Stimulated activated CD4-positive, alpha-beta T cell treated with anti-CD3 and anti-CD28 coated beads, TNF-alpha, amount 100 ng/mL, for 24 hours (primary cell): ENCODE measurements at places on chromosomes 2 and 18.

DNA sequence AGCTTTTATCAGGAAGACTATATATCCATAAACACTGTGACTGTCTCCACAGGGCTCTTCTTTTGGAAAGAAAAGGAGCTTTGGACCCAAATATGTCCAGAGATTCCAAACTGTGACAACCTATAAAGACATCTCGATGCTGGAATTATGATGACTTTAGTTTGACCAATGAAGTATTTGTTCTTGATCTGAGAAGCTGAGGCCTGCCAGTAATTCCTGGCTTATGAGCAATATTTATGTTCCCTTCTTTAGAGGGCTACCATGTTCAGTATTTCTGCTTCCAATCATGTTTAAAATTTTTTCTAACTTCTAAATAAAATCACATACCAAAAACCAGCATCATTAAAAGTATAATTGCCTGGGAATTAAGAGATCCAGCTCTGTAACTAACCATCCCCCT lies 41.1 kb downstream of the FEZ2 start:
- no peak for DNase-seq

DNA sequence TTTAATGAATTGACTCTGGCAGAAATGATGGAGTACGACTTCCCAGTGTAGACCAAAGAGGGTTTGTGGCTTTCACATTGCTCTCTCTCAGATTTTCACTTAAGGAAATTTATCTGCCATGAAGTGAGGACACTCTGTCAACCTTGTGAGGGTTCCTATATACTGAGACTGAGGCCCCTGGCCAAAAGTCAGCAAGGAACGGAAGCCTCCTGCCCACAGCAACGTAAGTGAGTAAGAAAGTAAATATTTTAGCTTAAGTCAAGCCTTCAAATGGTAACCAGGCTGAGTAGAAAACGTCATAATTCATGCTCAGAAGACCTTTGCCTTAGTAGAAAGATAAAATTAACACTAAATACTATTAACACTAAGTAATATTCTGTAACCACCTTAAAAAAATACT lies 1080.5 kb upstream of the ACVR2A start:
- no peak for DNase-seq

- DNase-seq: no peak
Observed at GRCh38 chr2:205714058-205714776, 31.9 kb downstream of the NRP2 start.

DNA sequence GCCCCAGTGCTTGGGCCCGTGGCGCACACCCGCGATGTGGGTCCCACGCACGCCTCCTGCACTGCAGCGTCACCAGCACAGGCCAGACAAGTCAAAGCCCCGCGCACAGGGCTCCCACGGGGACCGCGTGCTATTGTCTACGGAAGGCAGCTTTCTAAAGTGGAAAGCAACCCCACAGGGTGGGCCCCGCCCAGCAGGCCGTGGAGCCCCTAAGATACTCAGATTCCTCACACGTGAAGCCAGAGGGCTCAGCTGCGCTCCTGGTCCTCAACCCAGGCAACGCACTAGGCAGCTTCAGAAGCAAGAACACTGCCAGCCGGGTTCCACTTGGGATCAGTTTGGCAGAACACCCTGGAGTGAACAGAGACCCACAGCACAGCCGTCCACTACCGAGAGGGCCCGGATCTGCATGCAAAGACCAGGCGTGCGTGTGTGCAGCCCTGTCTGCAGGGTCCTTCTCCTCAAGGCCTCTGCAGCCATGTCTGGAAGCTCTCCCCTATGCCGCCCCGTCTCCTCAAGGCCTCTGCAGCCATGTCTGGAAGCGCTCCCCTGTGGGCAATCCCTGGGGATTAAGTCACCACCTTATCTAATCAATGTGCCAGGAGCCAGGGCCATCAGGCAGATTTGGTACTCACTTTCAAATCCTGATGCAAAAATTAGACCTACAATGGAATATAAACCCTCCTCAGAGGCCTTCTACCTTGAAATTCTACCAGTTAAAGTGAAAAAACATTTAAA lies 231.3 kb downstream of the HDAC4 start:
- DNase-seq: no peak

GRCh38 chr2:86021396-86022378 lies 84.0 kb downstream of the POLR1A start:
- no peak for DNase-seq

DNA sequence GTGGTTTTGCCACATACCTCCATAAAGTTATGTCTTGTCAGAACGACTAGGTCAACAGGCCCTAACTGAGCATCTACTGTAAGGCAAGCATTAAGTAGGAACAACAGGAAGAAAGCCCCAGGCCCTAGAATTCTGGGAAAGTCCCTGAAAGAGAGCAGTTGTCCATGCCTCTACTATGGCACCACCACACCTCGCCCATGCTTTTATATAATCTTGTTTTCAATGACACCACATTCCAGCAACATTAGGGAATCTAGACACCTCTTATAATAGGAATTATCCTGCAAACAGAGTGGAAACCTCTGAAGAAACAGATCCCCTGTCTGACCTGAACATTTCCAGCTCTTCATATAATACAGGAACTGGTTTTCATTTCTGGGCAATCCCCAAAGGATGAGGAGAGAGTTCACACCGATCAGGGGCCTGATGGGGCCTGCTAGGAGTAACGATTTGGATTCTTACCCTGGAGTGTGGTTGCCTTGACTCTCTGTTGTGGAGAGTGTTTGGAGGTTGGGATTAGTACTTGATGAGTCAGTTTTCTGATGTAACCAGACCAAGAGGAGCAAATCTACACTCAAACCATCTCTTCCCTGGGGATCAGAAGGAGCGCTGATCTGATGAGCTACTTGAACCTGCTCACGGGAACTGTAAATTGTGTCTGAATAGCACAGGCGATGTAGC lies 31.9 kb upstream of the CEP68 start:
- DNase-seq: no peak

DNA sequence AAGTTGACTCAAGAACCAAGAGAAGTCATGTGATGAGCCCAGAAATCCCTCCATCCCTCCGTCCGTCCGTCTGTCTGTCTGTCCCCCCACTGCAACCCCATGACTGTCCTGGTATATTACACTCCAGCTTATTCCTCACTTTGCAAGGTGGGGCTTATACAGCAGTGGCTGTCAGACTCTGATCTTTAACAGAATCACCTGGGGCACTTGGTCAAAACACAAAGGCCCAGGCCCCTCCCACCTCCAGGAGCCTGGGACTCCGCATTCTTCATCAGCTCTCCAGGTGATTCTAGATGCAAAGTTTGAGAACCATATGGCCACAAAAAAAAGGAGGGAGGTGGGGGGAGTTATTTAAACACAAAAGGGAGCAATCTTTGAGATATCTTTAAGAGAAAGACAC lies 61.4 kb downstream of the MYO5B start:
- no peak for DNase-seq

DNA sequence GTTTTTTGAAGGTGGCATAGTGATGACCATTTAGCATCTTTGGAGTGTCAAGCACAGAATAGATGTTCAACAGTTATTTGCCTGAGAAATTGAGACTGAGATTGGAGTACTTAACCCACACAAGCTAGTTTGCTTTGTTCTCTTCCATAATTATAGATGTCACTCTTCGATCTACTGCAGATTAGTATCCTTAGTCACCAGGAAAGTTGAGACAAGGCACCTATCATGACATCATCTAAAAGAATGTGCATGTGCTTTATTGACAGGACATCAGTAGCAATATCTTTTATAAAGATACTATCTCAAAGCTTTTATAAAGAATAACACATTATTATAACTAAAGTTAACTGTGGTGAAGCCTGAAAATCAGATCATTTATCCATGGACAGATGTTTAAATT lies 6.4 kb downstream of the VRK2 start:
- no peak for DNase-seq

DNA sequence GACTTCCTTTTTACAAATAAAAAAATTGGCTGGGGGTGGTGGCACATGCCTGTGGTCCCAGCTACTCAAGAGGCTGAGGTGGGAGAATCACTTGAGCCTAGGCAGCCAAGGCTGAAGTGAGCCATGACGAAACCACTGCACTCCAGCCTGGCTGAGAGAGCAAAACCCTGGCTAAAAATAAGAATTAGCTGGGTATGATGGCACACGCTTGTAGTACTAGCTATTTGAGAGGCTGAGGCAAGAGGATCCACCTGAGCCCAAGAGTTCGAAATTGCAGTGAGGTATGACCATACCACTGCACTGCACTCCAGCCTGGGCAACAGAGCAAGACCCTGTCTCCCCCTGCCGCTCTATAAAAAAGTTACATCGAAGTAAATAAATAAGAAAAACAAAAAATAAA lies 33.7 kb downstream of the GFPT1 start:
- DNase-seq: no peak

DNA sequence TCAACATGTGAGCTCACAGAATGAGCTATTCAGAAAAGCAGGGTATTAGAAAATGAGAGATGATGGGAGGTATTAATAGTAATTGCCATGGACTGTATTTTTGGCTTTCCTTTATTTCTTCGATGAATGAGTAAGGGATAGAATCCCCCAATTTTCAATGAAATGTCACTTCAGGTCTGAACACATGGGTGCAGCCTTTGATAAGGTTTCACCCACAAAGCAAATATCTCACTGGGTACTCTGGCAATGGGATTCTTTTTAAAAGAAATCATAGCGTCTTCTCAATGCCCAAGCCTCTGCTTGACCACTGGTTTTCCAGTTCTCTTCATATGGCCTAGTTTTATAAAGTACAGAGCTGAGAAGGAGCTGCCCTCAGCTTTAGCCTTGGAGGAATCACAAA lies 610.5 kb upstream of the FANCL start:
- DNase-seq: no peak

DNA sequence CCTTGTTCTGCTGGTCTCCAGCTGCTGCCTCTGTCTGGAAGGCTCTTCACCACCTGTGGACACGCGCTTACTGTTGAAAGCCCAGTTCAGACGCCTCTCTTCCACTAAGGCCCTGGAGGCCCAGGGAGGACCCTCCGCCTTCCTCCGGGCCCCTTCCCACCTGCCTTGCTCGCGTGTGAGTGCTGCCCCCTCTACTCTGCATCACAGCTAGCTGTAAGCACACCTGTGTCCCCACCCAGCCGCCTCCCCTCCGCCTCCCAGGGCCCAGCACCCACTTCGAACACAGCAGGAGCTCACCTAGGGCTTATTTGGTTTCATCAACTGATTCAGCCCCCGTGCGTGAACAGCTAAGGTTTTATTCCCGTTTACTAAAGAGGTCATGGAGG lies 49.7 kb downstream of the KCNF1 start:
- no peak for DNase-seq

- no peak for DNase-seq
Observed at GRCh38 chr2:231612109-231612455, 19.4 kb downstream of the TEX44 start.

DNA sequence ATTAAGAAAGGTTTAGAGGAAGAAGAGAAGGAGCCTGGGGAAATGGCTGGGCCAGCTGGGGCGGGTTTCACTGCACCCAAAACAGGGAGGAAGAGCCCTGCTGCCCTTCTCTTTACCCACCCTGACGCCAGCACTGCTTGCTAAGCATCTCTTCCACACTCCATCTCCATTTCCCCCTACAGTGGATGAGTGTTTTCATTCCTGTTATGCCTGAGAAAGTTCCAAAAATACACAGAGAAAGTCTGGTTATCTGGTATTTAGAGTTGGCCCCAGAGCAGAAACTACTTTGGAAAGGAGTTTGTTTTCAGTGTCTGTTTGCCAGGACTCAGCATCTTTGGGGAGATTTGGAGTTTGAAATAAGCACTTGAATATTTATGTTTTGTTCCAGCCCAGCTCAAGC lies 451.0 kb downstream of the SLC4A3 start:
- DNase-seq: no peak

DNA sequence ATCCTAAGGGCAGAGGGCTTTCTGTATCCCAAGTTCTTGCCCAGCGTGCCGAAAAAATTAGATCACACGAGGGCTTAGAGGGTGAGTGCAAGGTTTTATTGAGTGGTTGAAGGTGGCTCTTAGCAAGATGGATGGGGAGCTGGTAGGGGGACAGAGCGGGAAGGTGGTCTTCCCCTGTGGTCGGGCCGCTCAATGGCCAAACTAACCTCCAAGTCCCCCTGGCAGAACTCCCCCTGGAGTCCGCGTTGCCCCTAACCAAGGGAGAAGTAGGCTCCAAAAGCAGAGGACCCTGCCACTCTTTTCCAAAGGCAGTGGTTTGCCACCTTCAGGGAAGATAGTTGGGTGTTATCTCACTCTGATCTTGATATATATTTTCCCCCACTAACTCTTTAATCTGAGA lies 63.4 kb downstream of the LYPD1 start:
- no peak for DNase-seq

- no peak for DNase-seq
Observed at GRCh38 chr2:218294430-218295022, 2.2 kb upstream of the TMBIM1 start.

GRCh38 chr18:13835202-13835601 lies 11.3 kb downstream of the MC5R start:
- no peak for DNase-seq

DNA sequence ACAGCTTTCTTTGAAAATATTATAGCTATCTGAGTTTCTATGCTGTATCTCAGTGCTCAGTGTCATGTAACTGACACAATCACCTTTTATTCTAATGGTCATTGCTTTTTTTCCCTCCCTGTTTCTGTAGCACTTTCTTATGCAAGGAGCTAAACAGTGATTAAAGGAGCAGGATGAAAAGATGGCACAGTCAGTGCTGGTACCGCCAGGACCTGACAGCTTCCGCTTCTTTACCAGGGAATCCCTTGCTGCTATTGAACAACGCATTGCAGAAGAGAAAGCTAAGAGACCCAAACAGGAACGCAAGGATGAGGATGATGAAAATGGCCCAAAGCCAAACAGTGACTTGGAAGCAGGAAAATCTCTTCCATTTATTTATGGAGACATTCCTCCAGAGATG lies 56.4 kb downstream of the SCN2A start:
- DNase-seq: no peak

DNA sequence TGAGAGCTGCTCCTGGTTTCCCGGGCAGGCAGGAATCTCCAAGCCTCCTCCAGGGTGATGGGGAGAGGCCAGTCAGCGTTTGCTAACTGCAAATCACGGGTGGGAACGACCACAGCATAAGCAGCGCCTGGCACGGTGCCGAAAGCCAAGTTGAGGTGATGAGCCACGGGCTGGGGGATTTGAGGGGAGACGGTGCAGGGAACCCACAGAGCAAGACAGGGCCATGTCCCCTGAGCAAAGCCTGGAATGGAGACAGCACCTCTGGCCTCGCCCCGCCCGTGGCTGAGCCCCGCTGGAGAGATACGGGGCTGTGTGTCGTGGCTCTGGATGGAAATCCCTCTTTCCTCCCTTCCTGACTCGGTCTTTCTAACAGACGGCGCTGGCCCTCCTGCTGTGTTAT lies 31.5 kb upstream of the TMEM18 start:
- DNase-seq: no peak

DNA sequence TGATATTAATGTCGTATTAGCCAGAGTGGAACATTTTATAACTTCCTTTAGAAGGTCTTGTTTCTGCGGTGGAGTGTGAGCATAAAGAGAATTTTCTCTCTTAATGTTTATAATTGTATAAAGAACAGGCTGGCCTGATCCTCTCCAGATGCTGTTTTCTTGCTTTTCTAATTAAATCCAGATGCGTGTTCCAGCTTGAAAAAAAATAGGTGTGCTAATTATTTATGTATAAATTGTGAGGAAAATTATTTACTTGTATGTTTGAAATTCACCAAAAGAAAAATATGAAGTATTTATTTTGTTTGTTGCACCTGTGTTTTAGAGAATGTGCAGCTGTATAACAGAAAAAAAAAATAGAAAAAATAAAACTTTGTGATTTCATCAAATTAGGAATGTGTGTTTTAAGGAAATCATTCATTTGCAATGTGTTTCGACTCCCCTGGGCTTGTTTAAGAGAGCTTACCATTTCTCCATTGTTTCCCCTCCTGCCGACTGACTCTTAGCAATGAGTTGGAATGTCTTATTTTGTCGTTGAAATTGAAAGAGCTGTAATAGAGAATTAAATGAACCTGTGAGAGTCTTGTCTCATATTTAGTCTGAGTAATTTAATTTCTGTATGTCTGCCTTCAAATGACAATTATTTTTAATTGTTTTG lies 220.1 kb upstream of the NXPH2 start:
- no peak for DNase-seq
